Stimulated activated CD8-positive, alpha-beta memory T cell treated with anti-CD3 and anti-CD28 coated beads, Interleukin-4, amount 100 ng/mL, for 1 hour (primary cell): ENCODE measurements at places on chromosomes 3 and 15.

GRCh38 chr3:181713280-181713647, 1.5 kb downstream of the SOX2 start:
- DNase-seq, result no peak

- no peak for DNase-seq
Measured at GRCh38 chr3:54580453-54580852, 347.4 kb downstream of the LRTM1 start.

DNA sequence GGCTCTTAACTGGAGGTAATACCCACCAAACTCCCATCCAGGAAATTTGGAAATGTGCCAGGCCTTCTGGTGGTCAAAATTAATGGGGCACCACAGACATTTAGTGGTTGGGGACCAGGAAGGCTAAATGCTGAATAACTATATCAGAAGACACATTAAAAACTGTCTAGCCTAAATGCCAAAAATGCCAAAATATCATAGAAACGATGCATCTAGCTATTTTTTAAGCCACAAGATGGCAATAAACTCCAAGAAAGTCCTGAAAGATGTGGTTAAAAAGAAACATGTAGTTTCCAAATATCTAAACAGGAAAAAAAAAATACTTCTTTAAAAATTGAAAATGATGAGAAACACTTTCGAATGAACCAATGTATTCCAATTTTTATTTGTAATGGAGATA, 19.9 kb downstream of the CCDC14 start:
- DNase-seq, result no peak

DNA sequence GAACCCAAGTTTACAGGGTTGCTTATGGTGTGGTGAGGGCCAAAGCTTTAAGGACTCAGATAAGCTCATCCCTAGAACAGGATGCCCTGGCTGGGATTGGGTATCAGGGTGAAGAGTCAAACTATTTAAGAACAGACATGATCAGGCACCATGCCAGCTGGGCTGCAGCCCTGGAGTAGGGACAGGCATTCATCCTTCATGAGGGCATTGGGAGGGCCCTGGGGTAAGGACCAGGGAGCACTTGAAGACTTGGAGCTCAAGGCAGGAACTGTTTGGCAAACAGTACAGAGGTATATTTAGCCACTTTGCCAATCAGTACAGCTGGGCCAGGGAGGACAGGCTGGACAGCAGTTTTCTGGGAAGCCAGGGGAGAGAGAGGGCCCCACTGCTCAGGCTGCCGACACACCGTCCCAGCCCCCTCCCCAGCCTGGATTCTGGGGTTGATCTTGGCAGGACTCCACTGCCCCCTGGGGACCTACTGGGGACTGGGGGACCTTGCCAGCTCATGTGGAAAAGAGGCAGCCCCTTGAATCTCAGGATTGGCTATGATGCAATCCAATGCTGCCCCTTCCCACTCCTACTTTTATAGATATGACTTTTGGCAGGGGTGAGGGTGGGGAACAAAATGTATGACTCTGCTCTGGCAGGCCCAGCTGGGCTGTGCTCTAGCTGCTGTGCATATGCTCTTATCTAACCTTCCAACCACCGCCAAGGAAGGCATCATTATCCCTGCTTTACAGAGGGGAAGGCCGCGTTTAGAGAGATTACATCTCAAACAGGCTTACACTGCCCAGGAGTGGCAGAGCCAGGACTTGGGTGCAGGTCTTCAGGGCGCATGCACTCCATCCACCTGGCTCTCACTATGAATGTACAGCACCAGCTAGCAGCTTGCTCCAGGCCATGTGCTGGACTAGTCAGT, 2.3 kb downstream of the PLA2G4E start:
- no peak for DNase-seq

- DNase-seq, result no peak
Measured at GRCh38 chr3:53027254-53027844, 18.5 kb downstream of the SFMBT1 start.

GRCh38 chr15:63025460-63025859, 17.1 kb upstream of the TPM1 start:
- DNase-seq, result no peak

GRCh38 chr3:177459401-177459800, 262.1 kb upstream of the TBL1XR1 start:
- no peak for DNase-seq

DNA sequence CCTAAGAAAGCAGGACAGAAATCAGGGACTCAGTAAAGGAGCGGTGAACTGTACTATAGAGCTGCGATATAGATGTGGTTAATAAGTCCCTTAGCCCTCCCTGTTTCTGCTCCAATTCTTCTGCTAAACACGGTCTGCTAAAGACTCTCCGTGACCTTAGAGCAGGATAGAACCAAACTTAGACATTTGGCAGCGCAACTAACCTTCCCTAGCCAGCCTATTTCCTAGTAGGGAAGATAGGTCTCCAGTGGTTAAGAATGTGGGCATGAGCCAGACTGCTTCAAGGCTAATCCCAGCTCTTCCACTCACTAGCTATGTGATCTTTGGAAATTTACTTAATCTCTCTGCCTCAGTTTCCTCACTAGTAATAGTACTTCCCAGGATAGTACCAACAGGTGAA, 193.6 kb upstream of the IL12A start:
- DNase-seq, result no peak

GRCh38 chr3:69182588-69183316, 60.4 kb upstream of the LMOD3 start:
- no peak for DNase-seq

DNA sequence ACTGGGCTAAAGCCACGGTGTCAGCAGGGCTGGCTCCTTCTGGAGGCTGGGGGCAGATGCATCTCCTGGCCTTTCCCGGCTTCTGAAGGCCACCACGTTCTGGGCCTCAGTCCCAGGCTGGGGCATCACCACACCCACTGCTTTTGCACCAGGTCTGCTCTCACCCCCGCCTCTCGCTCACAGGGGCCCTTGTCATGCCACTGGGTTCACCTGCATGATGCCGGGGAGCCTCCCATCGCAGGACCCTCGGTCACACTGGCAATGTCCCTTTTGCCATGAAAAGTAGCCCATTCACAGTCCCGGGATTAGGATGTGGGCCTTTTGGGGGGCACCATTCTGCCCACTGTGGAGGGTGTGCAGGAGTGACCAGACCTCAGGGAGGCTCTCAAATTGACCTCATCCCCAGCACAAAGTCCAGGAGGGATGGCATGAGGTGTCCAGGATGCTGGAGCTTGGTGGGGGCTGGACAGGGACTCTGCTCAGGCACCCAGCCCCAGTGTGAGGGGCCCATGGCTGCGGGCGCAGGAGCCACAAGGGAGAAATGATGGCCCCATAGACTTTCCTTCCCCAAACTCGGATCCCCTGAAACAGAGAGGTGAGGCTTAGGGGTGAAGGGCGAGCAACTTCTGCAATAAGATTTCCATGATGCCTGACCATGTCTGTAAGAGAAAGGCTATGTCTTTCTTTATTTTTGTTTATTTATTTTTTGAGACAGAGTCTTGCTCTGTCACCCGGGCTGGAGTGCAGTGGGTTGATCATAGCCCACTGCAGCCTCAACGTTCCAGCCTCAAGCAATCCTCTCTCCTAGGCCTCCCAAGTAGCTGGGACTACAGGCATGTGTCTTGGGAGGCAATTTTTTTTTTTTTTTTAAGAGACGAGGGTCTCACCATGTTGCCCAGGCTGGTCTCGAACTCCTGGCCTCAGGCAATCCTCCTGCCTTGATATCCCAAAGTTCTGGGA, 189.1 kb downstream of the GOLGA6L6 start:
- DNase-seq, result no peak

DNA sequence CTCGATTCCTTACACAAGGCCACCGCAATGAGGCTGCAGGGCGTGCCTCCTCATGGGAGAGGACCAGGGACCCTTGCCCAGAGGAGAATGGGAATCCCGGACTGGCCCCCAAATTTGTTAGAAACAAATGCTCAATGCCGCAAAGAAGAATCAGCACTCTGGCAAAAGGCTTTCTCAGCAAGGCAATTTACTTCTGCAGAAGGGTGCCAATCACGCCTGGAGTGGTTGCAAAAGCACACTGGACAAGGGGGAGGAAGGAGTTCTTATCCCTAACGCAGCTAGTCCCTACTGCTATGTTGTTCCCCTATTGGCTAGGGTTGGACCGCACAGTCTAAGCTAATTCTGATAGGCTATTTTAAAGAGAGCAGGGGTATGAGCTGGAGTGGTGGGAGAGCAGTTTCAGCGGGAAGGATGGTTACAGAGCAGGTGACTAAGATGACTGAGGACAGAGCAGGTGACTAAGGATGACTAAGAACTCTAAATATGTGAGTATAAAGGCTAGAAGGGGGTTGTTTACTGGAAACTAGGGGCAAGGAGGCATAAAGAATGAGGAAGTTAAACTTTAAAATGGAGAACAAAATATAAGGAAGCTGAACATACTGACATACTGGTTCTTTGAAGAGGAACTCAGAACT, 48.5 kb downstream of the KATNBL1 start:
- no peak for DNase-seq

DNA sequence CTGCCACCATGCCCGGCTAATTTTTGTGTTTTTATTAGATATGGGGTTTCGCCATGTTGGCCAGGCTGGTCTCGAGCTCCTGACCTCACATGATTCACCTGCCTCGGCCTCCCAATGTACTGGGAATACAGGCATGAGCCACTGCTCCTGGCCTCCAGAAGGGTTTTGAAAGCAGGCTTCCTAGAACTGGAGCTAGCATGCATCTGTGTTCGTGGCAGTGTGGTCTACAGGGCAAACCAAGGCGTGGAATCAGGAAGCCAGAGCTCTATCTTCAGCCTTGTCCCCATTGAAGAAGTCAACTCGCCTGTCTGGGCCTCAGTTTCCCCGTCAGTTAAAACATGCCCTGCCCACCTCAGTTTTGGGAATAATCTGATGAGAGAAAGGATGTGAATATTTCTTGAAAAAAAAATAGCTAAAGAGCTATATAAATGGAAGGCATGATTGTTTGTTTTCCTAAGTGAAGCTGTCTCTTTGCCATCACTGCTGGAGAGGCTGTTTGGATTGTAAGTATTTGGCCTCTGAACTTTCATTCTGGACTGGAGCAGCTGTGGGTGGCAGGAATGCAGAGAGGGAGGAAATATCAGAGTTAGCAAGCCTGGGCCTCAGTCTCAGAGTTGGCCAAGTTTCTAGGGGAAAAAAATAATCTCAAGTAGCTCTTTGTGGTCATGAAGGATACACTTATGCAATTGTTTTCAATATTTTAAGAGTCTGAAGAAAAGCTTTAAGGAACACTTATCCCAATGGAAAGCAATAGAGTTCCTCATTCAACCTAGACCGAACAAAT, 36.5 kb upstream of the UACA start:
- no peak for DNase-seq

- DNase-seq, result no peak
Measured at GRCh38 chr3:129461022-129461421, 21.0 kb downstream of the IFT122 start.

DNA sequence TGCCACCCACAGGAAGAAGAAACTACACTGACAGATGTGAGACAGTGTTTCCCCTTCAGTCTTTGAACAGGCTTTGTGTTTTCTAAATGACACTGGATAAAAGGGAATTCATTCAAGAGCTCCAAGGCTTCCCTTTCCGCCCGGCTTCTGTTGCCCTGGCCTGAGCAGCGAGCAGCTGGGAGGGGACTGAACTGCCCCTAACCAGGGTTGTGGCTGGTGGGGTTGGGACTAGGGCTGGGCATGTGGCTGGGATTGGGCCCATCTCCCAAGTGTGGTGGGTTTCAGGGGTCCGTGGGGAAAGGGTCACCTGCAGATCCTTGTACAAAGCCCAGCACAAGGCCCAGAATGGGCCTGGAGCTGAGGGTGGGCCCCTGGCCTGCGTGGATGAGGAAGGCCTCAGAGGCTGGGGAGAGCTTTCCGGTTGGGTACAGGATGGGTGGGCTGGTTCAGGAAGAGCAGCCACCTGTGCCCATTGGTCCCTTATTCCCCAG, 10.4 kb downstream of the VILL start:
- no peak for DNase-seq

- DNase-seq, result no peak
Measured at GRCh38 chr3:139346771-139347170, 3.0 kb downstream of the MRPS22 start.

DNA sequence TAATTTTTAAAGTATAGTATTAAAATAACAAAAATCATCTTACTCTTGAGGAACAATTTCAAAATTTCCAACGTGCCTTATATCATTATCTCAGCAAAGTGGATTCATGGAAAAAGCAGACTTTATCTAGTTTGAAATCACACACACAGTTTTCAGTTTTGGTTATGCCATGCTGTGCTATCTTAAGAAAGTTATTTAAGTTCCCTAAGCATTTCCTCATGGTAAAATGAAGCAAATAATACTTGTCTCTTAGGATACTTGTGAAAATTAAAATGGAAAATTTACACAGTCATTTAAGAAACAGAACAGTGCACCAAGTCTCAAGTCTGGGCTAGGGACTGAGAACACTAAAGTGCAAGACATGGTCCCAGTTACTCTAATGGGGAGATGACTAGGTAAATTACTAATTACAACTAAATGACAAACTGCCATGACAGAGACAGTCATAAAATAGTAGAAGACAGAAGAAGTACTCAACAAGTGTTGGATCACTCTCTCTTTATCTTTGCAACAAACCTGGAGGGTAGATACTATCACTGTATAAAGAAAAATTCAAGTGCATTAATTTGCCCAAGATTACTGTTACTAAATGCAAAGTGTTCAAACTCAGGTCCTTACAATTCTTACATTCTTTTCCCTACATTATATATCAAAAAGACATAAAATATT, 44.8 kb downstream of the DMXL2 start:
- no peak for DNase-seq

DNA sequence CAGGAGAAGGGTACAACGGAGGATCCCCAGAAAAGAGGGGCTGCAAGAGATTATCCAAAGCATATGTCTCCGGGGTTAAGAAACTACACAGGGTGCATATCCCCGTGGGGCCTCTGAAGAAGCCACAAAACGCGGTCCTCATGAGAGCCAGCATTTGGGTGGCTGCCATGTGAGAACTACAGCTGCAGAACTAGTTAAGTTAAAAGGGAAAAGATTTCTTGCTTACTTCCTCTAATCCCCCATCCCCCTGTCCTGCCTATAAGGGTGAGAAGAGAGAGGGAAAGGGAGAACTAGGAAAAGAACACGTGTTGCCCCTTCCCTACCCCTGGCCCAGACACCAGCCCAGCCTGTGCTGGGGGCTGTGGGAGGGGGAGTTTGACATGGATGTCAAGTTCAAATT, 70.4 kb upstream of the PCSK6 start:
- DNase-seq, result no peak

- no peak for DNase-seq
Measured at GRCh38 chr3:33278163-33278562, 921 bp downstream of the FBXL2 start.

DNA sequence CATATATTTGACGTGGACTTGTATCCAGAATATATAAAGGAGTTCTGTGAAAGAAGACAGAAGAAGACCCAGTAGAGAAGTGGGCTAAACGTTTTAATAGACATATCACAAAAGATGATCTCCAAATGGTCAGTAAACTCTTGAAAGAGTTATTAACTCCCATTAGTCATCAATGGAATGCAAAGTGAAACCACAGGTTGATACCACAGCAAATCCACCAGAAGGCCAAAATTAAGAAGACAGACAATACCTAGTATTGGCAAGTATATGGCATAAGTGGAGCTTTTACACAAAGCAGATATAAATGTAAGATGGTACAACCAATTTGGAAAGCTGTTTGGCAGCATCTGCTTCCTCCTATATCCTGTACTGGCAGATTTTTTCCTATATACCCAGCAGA, 6.0 kb downstream of the SPATA16 start:
- no peak for DNase-seq

GRCh38 chr15:89633585-89633984, 21.7 kb downstream of the KIF7 start:
- no peak for DNase-seq

- no peak for DNase-seq
Measured at GRCh38 chr3:123349201-123349535, 99.7 kb downstream of the ADCY5 start.

- DNase-seq, result no peak
Measured at GRCh38 chr3:189720736-189721417, 89.7 kb downstream of the TP63 start.

GRCh38 chr3:90035643-90036042, 928.2 kb downstream of the EPHA3 start:
- DNase-seq, result no peak
